ENCODE measurements at places on chromosomes 1 and 21. TPM values are rescaled to one million over a fixed set of nuclear protein-coding genes. Genes with fewer than 3 reads are reported as not detected.

DNA sequence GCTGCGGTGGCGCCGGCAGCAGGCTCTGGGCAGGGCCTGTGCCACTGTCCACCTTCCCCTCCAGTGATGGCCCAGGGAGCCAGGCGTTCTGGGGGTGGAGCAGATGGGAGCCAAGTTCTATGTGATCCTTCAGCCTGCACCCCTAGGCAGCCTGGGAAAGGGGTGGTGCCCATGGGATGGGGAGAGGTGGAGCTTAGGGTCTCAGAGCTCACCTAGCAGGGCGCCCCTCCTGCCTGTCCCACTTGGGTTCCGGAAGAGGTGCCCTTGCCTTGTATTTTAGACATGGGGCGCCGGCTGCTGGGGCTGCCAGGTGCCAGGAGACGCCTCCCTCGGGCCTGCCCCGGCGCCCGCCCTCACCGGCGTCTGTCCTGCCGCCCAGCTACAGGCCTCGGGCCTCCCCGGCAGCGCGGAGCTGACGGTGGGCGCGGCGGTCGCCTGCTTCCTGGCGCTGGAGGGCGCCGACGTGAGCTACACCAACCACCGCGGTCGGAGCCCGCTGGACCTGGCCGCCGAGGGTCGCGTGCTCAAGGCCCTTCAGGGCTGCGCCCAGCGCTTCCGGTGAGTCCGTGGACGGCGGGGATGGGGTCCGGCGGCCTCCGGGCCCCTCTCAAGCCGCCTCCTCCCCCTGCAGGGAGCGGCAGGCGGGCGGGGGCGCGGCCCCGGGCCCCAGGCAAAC is 3.1 kb upstream of the MMP23B start:
- DNase-seq, result no peak

- peak; percentile 95 for DNase-seq
Observed at GRCh38 chr1:231828182-231828920, 201.8 kb downstream of the DISC1 start.

DNA sequence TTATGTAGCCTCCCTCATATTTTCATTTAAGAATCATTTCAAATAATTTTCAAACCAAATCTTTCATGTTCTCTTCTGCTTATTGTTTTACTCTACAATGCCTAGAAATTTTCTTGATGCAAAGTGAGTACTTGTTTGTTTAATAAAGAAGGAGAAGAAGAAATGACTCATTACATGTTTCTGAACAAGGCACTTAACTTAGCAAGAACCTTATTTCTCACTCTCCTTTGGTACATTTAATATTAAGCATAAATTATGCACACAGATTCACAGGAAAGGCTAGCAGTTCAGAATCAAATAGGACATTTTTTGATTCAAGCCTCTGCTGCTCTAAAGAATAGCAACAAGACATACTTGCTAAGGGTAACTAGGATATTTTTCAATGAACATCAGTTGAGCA is 9.1 kb downstream of the SCYL3 start:
- no peak for DNase-seq

DNA sequence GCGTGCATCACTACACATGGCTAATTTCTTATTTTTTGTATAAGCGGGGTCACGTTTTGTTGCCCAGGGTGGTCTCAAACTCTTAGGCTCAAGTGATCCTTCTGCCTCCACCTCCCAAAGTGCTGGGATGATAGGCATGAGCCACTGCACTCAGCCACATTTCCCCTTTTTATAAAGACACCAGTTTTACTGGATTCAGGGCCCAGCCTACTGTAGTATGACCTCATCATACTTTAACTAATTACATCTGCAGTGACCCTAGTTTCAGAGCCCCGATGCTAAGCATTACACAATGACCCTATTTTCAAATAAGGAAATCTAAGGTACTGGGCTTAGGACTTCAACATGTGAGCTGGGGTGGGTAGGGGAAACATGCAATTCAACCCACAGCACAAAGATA is 31.8 kb upstream of the ENAH start:
- no peak for DNase-seq

GRCh38 chr1:96357141-96357765 is 364.3 kb upstream of the PTBP2 start:
- DNase-seq, result no peak

GRCh38 chr1:99370476-99370875 is 106.2 kb downstream of the PLPPR4 start:
- DNase-seq, result no peak

DNA sequence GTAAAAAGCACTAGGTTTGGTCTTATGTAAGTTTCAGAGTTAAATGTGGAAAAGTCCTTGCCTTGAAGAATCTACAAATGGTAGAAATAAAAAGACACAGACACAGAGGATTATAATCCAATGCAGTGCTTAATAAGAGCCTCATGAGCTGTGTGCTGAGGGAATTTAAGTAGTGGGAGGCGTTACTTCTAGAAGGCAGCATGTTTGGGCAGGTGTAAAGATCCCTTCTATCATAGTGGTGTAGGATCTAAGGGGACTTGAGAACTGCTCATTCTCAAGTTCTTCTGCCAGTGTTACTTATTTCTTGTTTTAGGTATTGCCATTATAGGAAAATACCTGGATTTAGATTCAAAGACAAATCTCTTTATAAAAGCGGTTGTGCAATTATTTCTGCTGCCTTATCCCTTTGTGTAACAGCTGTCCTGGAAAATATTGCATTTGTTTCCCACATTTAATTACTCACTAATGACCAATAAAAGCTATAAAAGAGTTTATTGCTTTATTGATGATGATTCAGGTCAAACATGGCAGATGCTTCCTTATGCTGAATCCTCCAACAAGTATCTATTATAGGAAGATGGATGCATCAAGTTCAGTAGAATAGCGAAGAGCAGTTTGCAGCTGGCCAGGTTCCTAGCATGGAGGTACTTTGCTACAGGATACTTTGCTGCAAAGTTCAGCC is 132.5 kb upstream of the IVNS1ABP start:
- DNase-seq, result no peak

DNA sequence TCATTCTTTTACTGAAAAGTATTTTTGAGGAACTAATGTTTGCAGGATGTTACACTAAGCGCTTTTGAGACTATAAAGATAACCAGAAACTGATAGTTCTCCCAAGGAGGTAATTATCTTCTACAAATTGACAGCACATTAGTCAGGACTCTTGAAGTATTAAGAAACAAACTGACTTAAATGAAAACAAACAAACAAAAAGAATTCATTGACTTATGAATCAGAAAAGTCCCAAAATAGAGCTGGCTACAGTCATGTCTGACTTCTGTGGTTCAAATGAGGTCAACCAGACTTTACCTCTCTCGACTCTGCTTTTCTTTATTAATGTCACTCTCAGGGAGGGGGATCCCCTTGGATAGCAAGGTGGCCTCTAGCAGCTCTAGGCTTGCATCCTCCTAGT is 296.8 kb downstream of the TPR start:
- DNase-seq, result peak; percentile 4

DNA sequence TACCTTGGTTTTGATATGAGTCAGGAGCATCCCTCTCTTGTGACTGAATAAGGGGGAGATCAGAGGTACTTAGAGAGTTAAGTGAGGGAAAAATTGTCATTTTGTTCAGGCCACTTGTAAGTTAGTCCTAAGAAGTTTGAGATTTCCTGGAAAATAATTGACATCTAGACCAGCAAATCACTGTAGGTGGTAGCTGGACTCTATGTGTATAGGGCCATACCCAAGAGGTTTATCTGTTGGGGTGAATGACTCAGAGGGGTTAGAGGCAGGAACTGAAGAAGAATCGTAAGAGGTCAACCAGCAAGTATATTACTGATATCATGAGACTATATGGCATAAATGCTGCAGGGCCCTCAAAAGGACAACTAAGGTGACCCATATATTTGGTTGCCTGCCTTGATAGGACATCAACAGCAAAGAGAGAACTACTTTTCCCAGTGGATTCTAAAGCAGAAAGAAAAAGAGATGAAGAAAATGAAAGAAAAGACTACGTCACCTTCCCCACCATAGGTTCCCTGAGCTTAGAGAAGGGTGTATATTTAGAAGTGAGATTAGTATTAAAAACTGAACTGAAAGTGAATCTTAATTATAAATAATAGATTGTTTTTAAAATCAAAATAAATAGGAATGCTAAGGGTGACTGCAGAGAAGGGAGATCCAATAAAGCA is 8.0 kb upstream of the RNPC3 start:
- DNase-seq, result peak; percentile 4

- DNase-seq, result peak; percentile 52
Observed at GRCh38 chr1:201761178-201761577, 67.8 kb upstream of the IPO9 start.

DNA sequence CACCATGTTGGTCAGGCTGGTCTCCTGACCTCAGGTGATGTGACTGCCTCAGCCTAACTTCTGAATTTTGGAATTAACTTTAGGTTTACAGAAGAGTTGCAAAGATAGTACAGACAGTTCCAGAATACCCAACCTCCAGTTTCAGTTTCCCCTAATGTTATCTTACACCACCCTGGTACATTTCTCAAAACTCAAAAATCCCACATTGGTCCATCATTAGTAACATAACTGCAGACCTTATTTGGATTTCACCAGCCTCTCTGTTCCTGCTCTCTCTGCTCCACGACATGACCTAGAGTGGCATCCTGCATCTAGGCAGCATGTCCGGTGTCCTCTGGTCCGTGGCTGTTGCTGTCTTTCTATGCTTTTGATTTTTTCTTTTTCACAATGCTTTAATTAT is 5.0 kb upstream of the ZC3H12A start:
- no peak for DNase-seq

GRCh38 chr1:50095716-50096115 is 13.0 kb upstream of the ELAVL4 start:
- DNase-seq, result no peak

The RHCE gene
- 0.89 TPM for total RNA-seq

GRCh38 chr1:43039228-43040055 is 80.8 kb upstream of the SLC2A1 start:
- DNase-seq, result no peak

The HSD11B1 gene
- 0.54 TPM for total RNA-seq

The RHD gene
- total RNA-seq, result not detected

- no peak for DNase-seq
Observed at GRCh38 chr1:247840818-247841217, 878 bp downstream of the OR11L1 start.

- peak; percentile 87 for DNase-seq
Observed at GRCh38 chr1:168585191-168585590, 8.8 kb downstream of the XCL1 start.

DNA sequence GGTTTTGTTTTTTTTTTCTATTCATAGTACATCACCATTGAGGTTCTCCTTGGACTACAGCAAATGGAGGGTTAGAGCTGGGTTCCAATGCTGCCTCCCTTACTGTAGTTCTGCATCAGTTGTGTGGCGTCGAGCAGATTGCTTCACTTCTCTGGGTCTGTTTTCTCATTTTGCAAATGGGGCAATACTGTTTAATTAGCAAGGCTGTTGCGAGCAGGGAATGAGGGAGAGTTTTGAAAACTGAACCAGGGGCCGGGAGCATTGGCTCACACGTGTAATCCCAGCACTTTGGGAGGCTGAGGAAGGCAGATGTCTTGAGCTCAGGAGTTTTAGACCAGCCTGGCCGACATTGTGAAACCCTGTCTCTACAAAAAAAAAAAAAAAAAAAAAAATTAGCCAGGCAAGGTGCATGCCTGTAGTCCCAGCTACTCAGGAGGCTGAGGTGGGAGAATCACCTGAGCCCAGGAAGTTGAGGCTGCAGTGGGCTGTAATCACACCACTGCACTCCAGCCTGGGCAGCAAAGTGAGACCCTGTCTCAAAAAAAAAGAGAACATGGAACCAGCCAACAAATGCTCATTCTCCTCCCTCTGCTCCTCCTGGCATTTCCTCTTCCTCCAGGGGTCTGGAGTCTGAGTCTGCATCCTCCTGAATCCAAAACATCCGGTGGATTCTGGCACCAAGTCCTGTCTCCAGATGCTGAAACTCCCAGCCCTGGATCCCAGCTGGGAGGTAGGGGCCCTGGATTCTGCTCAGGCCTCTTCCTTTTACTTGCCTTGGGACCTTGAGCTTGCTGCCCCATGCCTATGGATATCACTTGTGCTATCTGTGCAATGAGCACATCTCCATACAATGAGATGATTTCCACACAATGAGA is 3.7 kb upstream of the PLOD1 start:
- DNase-seq, result peak; percentile 57

- DNase-seq, result no peak
Observed at GRCh38 chr1:13921190-13921589, 221.2 kb downstream of the PRDM2 start.

All from GM23248 (cell line).